Amniotic stem cell (primary cell): ENCODE measurements at places on chromosomes 11 and 22.

GRCh38 chr11:78949976-78950690 is 375.5 kb upstream of the NARS2 start:
- no peak for DNase-seq

GRCh38 chr11:17389211-17389956 is 925 bp upstream of the KCNJ11 start:
- no peak for DNase-seq

GRCh38 chr11:7320306-7320705 is 68.6 kb downstream of the SYT9 start:
- DNase-seq: no peak

DNA sequence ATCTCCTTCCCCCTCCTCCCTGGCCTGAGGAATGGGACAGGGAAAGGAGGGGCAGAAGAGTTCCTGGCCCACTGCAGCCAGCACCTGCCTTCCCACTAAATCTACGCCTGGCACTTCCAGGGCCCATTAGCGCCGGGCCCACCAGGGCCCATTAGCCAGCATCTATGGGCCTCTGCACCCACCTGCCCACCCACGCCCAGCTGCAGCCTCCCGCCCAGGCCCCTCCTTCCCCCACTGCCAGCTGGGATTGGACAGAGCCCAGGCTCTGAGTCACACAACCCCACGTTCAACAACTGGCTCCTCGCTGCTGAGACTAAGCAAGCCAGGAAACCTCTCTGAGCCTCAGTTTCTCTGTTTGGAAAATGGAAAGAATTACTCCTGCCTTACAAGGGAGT is 48.7 kb downstream of the CYTH4 start:
- DNase-seq: no peak

DNA sequence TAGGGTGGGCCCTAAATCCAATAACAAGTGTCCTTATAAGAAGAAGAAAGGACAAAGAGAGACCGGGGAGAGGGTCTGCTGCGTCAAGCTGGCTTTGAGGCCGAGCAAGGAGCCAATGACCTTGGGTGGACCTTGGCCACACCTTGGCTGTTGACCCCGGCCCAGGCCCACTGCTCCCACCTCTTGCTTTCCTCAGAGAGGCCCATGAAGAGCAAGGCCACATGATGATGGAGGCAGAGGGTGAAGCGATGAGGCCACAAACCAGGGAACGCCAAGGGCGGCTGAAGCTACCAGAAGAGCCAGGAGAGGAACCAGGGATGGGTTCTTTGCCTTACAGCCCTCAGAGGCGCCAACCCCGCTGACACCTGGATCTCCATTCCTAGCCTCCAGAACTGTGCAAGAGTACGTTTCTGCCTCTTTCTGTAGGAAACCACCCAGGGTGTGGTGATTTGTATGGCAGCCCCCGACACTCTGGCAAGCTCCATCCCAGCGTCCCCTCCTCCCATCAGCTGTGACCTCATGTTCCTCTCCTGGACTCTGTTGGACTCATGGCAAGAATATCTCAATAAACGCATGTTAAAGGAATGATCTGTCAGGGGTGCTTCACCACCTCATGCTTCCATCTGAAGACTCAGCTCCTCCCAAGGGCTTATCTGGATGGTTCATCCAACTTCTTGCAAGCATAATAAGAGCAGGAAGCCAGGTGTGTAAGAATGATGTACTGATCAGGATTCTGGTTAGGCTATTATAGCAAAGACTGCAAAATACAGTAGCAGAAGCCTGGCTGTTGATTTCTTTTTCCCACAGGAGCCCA is 41.6 kb upstream of the LINC01488 start:
- no peak for DNase-seq

DNA sequence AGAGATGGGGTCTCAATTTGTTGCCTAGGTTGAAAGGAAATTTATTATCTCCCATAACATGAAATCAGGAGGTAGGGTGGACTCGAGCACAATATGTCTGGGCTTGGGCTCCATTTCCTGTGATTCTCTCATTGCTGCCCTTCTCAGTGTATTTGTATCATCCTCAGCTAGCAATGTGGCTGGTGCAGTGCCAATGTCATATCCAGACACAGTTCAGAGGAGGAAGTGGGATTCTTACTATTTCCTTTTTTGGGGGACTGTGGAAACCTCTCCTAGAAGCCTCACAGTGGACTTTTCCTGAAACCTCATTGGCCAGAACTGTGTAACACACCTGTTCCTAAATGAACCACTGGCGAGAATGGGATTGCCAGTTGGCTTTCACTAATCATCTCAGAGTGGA is 21.0 kb upstream of the SWAP70 start:
- no peak for DNase-seq

GRCh38 chr11:126268361-126268707 is 361 bp downstream of the SRPRA start:
- DNase-seq: no peak

GRCh38 chr22:25130462-25130861 is 69.2 kb upstream of the CRYBB3 start:
- no peak for DNase-seq

DNA sequence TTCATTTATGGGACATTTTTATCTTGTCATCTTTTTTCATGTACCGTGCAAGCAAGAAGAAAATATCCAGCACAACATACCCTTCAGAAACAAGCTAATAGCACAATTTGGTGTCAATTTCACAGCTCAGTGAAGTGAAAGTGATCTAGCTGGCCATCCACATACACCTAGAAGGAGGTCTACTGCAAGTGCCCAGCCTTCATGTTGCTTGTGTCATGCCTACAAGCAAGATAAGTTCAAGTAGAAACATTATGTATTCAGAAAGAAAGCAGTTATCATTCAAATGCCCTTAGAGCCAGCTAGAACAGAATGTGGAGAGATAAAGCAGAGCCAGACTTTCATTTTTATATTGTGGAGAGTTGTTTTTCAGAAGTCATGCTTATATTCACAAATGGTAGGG is 325.7 kb upstream of the PITPNB start:
- no peak for DNase-seq

DNA sequence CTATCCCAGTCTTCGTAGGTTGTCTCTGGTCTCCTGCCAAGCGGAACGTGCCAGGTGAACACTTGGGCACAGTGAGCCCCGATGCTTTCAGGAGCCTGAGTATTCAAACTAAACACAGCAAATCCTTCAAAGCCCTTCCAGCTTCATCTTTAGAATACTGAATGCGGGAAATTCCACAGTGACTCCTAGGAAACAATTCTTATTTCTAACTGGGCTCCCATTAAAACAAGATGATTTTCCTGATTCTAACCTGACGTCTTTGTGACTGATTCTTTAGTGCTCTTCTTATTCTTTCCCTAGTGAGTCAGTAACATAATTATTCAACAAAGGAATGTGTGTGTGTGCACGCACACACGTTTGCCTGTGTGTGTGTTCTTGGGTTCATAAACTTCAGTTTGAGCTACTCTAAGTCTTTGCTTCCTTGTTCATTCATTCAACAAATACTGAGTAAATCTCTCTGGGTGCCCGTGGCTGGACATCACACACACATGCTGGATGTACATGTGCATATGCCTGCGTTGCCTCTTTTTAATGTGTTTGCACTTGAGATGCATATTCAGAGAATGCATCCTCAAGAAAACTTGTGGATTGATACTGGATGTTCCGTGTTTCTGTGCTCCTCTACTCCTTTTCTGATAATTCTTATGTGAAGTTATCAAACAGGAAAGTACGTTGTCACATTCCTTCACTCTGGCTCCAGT is 134.5 kb downstream of the WNT7B start:
- no peak for DNase-seq

GRCh38 chr22:28956506-28956905 is 73.1 kb downstream of the ZNRF3 start:
- no peak for DNase-seq

DNA sequence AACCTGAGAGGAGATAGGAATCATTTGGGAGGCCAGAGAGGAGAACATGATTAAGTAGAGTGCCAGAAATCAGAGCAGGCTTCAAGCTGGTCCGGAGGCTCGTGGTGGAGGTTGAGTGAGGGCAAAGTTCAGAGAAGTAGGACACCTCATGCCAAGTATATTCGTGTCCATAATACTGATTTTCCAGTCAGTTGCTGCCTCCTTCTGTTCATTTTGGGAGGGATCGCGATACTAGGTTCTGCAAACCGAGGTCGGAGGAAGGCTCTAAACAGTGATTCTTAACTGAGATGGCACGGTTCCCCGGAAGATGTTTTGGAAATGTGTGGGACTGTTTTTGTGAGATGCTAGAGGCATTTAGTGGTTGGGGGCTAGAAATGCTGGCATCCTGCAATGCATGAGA is 13.6 kb upstream of the CD3E start:
- no peak for DNase-seq

DNA sequence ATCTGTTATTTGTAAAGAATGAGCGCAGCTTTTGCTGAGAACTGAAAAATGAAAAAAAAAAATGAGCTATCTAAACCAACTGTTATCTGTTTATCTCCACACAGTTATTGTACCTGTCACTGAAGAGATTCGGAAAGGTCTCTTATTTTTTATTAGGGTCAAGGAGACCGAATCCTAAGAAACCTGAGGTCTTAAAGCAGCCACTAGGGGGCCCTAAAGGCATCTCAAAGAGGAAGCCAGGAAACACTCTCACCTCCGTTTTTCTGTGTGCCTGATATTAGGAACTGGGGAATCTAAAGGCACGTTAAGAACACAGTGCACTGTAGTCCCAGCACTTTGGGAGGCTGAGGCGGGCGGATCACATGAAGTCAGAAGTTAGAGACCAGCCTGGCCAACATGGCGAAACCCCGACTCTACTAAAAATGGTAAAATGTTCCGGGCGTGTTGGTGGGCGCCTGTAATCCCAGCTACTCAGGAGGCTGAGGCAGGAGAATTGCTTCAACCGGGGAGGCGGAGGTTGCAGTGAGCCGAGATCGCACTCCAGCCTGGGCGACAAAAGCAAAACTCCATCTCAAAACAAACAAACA is 3.5 kb upstream of the LARGE1 start:
- DNase-seq: peak; percentile 63

GRCh38 chr11:67055812-67056211 is 835 bp upstream of the RHOD start:
- DNase-seq: no peak

DNA sequence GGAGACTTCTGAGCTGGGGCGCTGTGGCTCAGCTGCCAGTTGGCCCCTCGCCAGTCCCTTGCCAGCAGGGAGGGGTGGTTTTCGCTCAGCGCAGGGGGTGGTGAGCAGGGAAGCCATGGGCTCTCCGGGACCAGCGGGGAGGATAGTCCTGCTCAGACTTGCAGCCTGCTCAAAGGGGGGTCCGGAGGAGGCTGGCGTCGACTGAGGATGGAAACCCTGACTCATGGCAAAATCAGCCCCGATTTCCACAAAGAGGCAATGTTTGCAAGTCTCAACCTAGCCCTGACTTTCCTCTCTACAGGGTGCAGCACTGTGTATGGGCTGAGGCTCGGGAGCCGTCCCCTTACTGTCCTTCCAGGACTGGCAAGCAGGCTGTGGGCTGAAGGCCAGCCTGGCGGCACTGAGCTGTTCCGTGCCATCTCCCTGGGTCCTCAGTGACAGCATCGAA is 35.1 kb downstream of the FBLN1 start:
- DNase-seq: peak; percentile 52

DNA sequence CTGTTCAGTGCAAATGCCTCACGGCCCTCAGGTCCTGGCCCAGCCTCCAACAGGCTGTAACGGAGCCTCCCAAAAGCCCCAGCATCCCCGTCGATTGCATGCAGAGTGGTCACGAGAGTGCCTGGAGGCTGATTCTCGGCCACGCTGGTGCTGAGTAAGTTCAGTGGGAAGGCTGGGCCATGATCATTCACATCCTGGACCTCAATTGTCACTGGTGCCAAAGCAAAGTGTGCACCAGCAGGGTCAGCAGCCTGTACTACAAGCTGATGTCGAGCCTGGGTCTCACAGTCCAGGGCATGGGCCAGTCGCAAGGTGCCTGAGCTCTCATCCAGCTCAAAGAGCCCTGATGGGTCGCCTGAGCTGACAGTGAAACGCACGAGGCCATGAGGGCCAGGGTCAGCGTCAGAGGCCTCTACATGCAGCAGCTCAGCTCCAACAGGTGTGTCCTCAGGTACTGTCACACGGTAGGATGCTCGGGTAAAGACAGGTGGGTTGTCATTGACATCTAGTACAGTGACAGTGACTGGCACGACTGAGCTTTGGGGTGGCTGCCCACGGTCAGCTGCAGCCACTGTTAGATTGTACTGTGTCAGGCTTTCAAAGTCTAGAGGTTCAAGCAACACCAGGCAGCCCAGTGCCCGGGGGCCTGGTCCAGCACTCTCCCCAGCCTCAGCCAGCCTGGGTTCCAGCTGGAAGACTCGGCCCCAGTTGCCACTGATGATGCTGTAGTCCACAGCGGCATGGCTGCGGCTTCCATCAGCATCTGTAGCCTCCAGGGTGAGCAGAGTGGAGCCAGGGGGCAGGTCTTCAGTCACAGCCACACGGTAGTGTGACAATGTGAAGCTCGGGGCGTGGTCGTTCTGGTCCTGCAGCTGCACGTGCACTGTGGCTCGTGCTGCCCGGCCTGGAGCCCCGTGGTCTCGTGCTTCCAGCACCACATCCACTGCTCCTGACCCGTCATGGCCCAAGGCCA is 4.5 kb upstream of the TPP1 start:
- DNase-seq: no peak

DNA sequence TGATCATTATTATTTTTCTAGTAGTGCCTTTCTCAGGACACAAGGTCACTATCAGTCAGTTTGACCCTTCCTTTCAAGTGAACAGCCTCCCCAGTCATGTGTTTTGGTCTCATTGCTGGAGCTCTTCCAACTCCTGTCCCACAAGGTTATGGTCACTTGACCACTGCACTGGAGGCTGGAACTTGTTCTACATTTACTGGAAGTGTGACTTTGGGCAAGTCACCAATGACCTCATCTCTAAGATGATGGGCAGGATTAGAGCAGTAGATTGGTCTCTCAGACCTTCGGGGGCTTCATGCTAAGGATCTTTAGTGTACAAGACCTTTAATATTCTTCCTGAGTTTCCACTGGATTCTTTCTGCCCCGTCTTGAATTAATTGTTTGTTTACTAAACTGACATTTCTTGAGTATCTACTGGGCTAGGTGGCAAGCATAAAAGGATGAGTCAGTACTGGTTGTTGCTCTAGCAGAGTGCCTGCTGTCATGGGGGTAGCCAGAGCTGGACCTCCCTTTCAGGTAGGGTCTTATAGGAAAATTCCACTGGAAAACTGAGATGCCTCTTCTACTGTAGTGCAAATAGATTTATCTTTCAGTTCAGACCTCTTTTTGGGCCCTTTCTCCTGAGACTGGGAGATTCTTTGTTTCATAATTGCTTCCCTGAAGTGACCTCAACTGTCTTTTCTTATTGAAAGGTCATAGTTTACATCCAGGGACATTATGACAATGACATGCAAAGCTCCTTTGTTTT is 106.8 kb downstream of the GRAMD1B start:
- no peak for DNase-seq

DNA sequence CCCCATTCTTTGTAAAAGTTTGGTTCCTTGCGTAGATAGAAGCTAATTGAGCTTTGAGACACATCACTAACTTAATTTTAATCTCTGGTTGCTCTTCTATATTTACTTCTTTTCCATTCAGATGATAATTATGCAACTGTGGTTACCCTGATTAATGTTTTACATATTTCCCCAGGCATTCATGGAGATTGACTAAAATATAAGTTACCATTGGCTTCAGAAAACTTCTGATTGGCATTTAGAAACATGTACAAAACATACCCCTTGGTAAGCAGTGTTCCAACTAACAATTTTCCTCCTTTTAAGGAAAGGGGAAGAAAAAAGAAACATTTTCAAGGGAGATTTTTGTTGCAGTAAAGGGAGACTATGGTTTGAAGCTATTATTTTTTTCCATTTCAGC is 43.9 kb downstream of the FAT3 start:
- no peak for DNase-seq
